ENCODE measurements at places on chromosomes 2 and 18. TPM values are rescaled to one million over a fixed set of nuclear protein-coding genes. Genes with fewer than 3 reads are reported as not detected.

The CYRIA gene
- not detected for total RNA-seq

The FTCDNL1 gene
- 0.32 TPM for total RNA-seq

The ANKRD62 gene
- not detected for total RNA-seq

The ALK gene
- not detected for total RNA-seq

The KYNU gene
- total RNA-seq = not detected

The HTR2B gene
- total RNA-seq = 0.17 TPM

- no peak for DNase-seq
Measured at GRCh38 chr18:2515908-2516625, 55.2 kb downstream of the METTL4 start.

GRCh38 chr2:224173210-224173609 is 134.1 kb upstream of the SERPINE2 start:
- DNase-seq = no peak

DNA sequence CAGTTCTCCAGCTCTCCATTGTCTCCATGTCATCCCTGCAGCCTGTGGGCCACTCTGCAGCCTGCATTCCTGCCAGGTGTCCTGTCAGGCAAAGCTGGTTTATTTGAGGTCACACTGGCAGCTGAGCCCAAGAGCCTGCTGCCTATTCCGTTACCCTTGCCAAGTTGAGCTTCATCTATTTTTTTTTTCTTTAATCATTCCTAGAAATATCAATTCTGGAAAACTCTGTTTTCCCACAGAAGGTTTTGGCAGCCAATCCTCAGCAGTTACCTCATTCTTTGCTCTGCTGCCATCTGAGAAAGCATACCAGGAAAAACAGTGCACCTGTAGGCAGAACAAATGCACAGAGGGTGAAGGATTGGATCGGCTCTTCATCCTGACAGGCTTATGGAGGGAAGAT is 411.0 kb upstream of the ACVR2A start:
- DNase-seq = no peak

GRCh38 chr2:55099878-55100820 is 49.9 kb upstream of the RTN4 start:
- no peak for DNase-seq

GRCh38 chr18:62289047-62289446 is 36.1 kb upstream of the TNFRSF11A start:
- no peak for DNase-seq

- peak; percentile 14 for DNase-seq
Measured at GRCh38 chr18:59143441-59143840, 3.8 kb downstream of the SEC11C start.

- DNase-seq = peak; percentile 69
Measured at GRCh38 chr2:38740851-38741731, 10.1 kb downstream of the SRSF7 start.

DNA sequence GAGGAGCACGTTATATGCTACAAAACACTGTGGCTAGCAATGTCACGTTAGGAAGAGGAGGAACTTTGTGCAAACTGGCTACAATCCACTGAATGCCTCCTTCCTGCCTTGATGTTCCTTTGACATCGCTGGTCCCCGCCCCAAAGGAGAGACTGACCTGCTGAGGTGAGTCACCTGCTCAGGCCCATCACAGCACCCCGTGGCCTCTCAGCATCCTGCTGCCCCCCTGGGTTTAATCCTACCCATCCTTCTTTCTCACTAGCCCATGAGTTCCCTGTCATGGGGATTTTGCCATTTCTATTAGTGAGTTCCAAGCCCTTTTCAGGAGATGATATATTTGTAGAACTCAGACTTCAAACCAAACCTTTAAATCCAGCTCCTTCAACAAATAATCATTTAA is 16.2 kb downstream of the DLGAP1 start:
- DNase-seq = no peak

- no peak for DNase-seq
Measured at GRCh38 chr2:41736105-41736567, 311.7 kb upstream of the PKDCC start.

Measured in CD4-positive, CD25-positive, alpha-beta regulatory T cell (primary cell).